ENCODE measurements at places on chromosomes 1 and 21.

- DNase-seq = no peak
These were observed 6.6 kb downstream of the BATF3 start for GRCh38 chr1:212692774-212693644.

DNA sequence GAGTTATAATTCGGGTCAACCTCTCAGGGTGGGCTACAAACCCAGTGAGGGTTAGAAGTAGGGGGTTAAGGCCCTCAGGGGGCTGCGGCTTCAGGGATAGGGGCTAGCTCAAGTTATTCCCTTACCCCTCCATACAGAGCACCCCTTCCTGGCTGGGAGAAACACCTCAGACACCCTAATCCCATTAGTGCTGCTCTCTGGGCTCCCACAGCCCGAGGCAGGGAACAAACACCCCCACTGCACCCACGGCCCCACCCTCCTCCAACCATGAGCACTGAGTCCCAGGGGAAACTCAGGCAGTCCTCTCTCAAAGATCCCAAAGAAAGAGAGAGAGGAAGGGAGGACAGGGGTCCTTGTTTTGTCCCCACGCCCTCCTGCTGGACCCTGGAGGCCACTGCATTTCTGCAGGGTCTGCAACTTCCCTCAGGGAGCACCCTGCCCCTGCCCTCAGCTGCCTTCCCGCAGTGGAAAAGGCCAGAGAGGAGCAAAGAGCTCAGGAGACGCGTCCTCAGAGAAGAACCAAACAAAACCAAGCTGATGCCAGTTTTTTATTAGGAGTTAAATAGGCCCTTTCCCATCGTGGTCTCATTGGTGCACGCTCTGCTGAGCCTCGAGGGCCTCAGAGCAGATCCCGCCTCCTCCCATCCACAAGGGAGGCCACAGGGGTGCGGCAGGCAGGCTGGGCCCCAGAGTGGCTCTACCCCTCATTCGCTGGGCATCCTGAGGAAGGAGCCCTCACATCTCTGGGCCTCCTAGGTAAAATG, 1.4 kb upstream of the S100A4 start:
- DNase-seq = no peak

DNA sequence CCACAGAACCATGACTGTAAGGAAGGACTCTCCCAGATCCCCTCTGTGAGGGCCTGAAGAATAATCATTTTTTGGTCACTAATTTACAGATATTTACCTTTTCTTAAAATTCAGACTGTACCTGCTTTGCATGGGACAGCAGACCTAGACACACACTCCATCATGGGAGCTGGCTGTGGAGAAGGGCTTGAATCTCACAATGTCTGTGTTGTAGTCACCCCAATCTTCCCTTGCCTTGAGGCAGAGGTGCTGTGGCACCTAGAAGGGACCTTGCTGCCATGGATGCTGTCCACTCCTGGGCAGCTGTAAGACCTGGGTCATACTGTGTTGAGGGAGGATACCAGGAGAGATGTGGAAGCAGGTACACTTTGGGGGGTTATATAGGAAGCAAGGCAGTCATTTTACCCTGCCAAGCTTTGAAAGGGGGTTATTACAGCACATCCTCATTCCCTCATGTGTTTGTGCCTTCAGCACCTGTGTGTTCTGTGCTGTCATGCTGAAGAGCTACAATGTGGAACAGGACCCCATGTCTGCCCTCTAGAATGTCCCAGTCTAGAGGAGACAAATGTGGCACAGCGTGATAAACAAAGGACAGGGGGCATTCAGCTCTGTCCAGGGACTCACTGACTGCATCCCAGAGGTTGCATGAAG, 27.1 kb downstream of the TRAF5 start:
- no peak for DNase-seq

- peak; percentile 90 for DNase-seq
These were observed at the start of gene KCNH1 for GRCh38 chr1:211133836-211134669. Gene KCNH1 (minus strand): TSS chr1:211134148. CDS start chr1:211133945, 203 bp downstream.

- DNase-seq = no peak
These were observed 733.4 kb upstream of the B3GALT2 start for GRCh38 chr1:193919827-193920226.

GRCh38 chr1:19232524-19232846, 18.8 kb downstream of the EMC1 start:
- no peak for DNase-seq

All from activated T-cell treated with anti-CD3 and anti-CD28 coated beads for 48 hours (primary cell).